Activated naive CD4-positive, alpha-beta T cell treated with anti-CD3 and anti-CD28 coated beads for 36 hours (primary cell): ENCODE measurements at places on chromosomes 3 and 15. TPM values are rescaled to one million over a fixed set of nuclear protein-coding genes. Genes with fewer than 3 reads are reported as not detected.
A peak's percentile ranks its signal among the peaks of the same experiment; 100 is the strongest.

GRCh38 chr3:186922790-186923189 is 7.5 kb upstream of the ST6GAL1 start:
- no peaks in the 10 kb centered on the region for H3K36me3 ChIP-seq
- no peak for DNase-seq
- H3K27ac ChIP-seq, result no peak overlapping the region
- H3K4me1 ChIP-seq, result peaks cover 5% of the 10 kb centered on the region
- H3K27me3 ChIP-seq, result no peaks in the 10 kb centered on the region

DNA sequence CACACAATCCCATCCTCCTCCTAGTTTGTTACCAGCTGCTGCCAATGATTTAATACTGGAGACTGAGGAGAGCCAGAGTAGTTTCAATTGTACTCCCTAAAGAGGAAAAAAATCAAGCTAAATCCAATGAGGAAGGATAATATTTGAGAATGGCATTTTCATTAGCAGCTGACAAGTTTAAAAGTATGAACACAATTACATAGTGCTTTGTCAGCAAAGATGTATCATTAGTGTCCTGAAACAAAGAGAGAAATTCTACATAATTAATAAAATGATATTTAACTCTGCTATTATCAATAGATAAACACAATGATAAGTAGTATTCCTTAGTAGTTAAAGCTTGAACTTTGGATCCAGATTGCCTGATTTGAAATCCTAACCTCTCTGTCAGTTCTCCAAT is 163.9 kb downstream of the FGF12 start:
- H3K4me3 ChIP-seq, result no peak overlapping the region
- DNase-seq, result no peak
- no peak overlapping the region for H3K27ac ChIP-seq
- no peaks in the 10 kb centered on the region for H3K36me3 ChIP-seq

DNA sequence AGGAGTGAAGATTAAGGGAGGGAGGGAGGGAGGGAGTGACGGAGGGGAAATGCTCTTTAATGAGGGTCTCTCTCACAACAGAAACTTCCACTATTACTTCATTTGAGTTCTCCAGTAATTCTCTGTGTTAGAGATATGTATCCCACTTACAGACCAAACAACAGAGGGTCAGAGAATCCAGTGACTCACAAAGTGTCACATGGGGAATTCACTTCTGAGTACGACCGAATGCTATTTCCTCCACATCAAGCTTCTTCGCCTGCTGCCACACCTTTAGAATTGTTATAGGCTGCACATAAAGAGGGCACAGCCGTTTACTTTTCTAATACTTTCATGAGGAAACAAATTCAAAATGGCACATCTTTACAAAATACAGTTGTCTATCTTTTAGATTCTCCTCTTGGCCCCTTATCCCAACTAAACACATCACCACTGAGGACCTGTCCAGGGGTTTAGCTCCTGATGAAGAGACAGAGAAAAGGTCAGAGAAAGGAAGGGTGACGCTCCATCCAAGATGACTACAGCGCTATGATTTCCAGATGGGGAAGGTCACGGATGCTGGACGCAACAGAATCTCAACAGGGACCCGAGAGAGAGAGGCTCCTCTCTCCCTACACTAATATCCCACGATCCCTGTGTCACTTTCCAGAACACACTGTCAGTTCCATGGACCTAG is 119.0 kb downstream of the XXYLT1 start:
- peaks cover 1% of the 10 kb centered on the region for H3K36me3 ChIP-seq
- no peak overlapping the region for H3K4me3 ChIP-seq
- DNase-seq, result no peak
- H3K27ac ChIP-seq, result no peak overlapping the region
- H3K4me1 ChIP-seq, result peaks cover 24% of the 10 kb centered on the region

DNA sequence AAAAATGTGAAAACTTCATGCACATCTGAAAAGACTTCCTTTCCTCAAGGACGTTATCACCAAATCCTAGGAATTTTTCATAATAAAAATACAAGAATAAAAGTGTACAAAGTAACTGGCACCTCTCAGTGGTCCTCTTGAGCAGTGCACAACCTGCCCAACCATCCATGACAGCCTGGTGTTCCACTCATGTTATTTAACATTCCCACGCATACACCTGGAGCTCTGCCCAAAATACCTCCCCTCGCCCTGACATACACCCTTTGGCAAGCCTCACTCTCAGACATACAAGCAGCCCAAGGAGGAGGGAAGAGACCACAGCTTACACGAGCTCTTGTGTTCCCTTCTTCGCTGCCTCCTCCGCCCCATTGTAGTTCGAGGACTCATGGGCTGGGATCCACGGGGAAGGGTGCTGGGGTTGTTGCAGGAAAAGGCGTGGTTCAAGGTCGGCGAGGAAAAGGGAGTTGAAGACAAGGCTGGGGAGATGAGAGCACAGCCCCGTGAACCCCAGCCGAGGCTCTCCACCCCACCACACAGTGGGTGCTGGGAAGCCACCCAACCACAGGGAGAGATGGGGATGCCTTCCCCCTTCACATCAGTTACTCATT is 23.3 kb downstream of the GRIP2 start:
- H3K27me3 ChIP-seq, result no peaks in the 10 kb centered on the region
- no peak for DNase-seq
- no peak overlapping the region for H3K4me3 ChIP-seq
- no peaks in the 10 kb centered on the region for H3K36me3 ChIP-seq

GRCh38 chr15:93165734-93166470 is 76.9 kb upstream of the RGMA start:
- no peaks in the 10 kb centered on the region for H3K36me3 ChIP-seq
- no peak overlapping the region for H3K27ac ChIP-seq
- H3K4me3 ChIP-seq, result no peak overlapping the region
- peaks cover 4% of the 10 kb centered on the region for H3K4me1 ChIP-seq
- no peak for DNase-seq

GRCh38 chr3:171620825-171621434 is 160.7 kb upstream of the TNIK start:
- H3K4me3 ChIP-seq, result no peak overlapping the region
- H3K4me1 ChIP-seq, result no peaks in the 10 kb centered on the region
- no peak overlapping the region for H3K27ac ChIP-seq
- no peaks in the 10 kb centered on the region for H3K36me3 ChIP-seq
- H3K27me3 ChIP-seq, result peaks cover 2% of the 10 kb centered on the region

DNA sequence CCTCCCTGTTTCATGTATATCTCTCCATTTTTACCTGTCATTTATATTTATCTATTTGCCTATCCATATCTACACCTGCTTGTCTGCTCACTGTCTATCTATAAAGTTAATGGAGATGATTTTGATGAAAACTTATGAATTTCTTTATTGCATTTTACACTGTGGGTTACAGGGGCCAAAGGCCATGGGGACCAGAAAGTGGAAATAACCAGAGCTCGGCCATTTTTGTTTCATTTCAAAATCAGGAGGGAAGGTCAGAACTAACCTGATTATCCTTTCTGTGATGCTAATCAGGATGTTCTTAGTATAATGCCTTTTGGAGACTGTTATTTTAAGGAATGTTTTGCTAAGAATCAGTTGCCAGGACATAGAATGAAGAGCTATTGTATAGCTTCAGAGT is 147.2 kb downstream of the LPP start:
- peaks cover 61% of the 10 kb centered on the region for H3K4me1 ChIP-seq
- peaks cover 8% of the 10 kb centered on the region for H3K36me3 ChIP-seq
- H3K27ac ChIP-seq, result peak overlapping the region; percentile 14
- no peaks in the 10 kb centered on the region for H3K27me3 ChIP-seq
- no peak for DNase-seq

Gene CLDN18
- not detected for total RNA-seq

Gene BTLA
- total RNA-seq, result 73.4 TPM

Gene GRAMD2A
- total RNA-seq, result not detected

Gene CHSY1
- 19.5 TPM for total RNA-seq

Gene CASR
- not detected for total RNA-seq

Gene BNC1
- total RNA-seq, result not detected

Gene BSN
- 0.20 TPM for total RNA-seq
